ENCODE measurements at places on chromosomes 4 and X. TPM values are rescaled to one million over a fixed set of nuclear protein-coding genes. Genes with fewer than 3 reads are reported as not detected.
A peak's percentile ranks its signal among the peaks of the same experiment; 100 is the strongest.

DNA sequence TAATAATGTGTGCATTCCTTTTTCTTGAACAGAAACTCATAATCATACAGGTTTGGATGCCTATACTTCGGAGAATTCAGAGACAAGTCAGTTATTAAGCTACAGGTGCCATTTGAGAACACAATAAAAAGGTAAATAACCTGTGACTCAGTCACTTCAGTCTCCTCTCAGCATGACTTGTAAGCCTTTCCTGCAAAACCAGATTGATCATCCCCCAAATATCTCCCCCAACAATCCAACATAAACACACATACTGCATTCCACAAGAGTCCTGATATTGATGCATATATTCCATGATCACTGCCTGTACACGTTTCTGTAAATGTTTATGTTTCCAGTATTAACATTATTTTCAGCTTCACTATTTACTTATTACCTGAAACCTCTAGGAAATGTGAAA is 110.8 kb downstream of the PWWP3B start:
- no peak for DNase-seq

DNA sequence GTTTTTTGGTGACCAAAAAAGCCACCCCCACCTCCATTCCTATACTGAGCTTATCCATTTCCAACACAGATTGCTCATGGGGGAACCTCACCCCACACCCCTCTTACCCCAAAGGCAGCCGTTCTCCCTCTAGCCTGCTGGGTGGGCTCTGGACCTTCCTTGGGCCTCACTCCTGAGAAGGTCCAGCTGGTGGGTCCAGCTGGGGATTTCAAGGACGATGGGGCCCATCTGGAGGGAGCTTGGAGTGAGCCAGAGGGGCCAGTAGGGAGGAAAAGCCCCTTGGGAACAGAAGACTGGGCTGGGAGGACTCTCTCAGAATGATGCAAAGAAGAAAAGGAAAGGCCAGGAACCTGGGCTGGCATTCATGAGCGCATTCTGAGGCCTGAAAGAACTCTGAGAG is 42.0 kb upstream of the PJA1 start:
- DNase-seq, result no peak

DNA sequence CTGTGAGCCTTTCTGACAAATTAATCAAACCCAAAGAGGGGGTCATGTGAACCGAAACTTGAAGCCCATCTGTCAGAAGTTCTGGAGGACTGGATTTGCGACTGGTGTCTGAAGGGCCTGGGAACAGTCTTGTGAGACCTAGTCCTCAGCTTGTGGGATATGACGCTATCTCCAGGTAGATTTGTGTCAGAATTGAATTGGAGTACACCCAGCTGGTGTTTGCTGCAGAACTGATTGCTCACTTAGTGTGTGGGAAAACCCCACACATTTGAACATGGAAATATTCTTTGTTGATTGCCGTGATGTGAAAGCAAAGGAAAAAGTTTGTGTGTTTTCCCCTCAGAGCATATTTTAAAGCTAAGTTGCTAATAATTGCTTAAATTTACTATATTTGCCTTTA is 30.3 kb upstream of the TMSB15B start:
- no peak for DNase-seq

DNA sequence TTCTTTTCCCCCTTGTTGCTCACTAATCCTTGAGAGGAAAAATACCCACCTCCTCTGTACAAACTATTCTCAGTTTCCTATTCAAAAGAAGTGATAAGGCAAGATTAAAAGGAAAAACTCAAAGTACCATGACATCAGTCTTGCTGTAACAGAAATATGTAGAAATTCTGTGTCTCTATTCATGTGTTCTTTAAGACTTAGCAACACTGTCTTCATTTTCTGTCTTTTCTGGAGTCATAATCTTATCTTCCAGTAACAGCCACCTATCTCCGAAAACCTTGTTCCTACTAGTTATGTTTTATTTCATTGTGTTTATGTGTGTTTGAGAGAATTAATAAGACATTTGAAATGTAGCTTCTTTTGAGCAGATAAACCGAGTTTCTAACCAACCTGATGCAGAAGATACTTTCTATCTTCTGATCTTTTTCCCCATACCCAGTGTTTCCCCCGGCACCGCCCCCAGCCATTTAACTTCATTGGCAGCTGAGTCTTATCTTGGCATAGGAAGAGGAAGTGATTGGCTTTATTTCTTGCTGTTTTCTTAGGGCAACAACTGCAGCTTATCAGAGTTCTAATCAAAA is 8.0 kb downstream of the FAM241A start:
- no peak for DNase-seq

DNA sequence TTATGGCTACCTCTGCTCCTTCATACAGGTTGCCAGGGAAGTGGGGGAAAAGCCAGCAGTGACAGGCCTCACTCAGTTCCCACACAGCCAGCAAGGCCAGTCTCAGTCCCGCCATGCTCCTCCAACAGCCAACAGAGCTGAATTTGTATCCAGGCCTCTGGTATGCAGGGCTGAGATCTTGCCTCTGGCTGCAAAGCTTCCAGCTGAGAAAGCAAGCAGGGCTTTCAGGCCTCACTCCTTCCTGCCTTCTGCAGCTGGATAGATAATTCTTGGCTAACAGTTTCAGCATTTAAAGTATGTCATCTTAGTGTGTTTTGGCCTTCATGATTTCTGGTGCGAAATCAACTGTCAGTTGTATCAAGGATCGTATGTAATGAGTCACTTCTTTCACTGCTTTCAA is 103.6 kb downstream of the GNL3L start:
- no peak for DNase-seq

GRCh38 chrX:119667111-119667878 is 25.7 kb downstream of the SEPTIN6 start:
- DNase-seq, result no peak

PABPC1L2A gene
- not detected for total RNA-seq

- no peak for DNase-seq
Measured at GRCh38 chrX:108036298-108036973, 8.4 kb upstream of the VSIG1 start.

- peak; percentile 38 for DNase-seq
Measured at GRCh38 chr4:2786152-2786671, 6.7 kb upstream of the SH3BP2 start.
